H9 (cell line): ENCODE measurements at places on chromosomes 3 and 15. TPM values are rescaled to one million over a fixed set of nuclear protein-coding genes. Genes with fewer than 3 reads are reported as not detected.
A peak's percentile ranks its signal among the peaks of the same experiment; 100 is the strongest.

The NANOGP8 gene
- total RNA-seq, result 88.4 and 91.5 TPM in 2 replicates

The EPHB3 gene
- total RNA-seq, result 0.59 and 1.0 TPM in 2 replicates

The CCDC54 gene
- total RNA-seq, result not detected in 2 replicates

GRCh38 chr3:157175691-157176507 is 16.0 kb upstream of the CCNL1 start:
- DNase-seq, result no peak

GRCh38 chr3:127796045-127796830 is 26.1 kb downstream of the MGLL start:
- DNase-seq, result no peak

- no peak for DNase-seq
Measured at GRCh38 chr3:72135636-72136035, 350.7 kb upstream of the PROK2 start.

DNA sequence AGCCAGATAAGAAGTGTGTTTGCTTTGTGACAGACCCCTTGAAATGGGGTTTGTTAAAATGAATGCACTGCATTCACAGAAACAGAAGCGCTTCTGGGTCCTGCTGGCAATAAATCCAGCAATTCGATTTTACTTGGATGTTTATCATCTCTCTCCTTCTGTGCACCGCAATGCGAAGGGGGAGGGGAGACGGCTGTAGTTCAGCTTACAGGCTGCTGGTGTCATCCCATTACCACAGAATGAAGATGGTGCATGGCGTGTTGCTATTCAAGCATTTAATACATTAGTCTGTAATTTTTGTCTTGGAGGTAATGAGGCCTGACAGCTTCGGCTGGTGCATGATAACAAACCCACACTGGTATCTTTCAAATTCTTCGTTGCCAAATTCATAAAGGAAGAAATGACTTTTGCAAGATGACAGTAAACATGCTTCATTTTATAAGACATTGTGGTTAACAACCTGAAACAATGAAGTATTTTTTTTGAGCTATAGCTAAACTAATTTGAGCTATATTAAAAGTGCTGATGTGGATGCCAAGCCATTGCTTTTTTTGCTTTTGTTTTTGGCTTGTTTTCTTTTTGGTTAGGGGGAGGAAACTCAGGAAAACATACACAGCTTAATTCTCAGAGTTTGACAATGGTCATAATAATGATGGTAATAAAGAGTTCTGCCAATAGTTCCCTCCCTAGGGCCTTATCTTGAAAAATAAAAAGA is 418.3 kb downstream of the OTOL1 start:
- DNase-seq, result peak; percentile 50

- DNase-seq, result no peak
Measured at GRCh38 chr3:82461049-82461889, 699.8 kb upstream of the GBE1 start.
